ENCODE measurements at places on chromosomes 7 and 10.

DNA sequence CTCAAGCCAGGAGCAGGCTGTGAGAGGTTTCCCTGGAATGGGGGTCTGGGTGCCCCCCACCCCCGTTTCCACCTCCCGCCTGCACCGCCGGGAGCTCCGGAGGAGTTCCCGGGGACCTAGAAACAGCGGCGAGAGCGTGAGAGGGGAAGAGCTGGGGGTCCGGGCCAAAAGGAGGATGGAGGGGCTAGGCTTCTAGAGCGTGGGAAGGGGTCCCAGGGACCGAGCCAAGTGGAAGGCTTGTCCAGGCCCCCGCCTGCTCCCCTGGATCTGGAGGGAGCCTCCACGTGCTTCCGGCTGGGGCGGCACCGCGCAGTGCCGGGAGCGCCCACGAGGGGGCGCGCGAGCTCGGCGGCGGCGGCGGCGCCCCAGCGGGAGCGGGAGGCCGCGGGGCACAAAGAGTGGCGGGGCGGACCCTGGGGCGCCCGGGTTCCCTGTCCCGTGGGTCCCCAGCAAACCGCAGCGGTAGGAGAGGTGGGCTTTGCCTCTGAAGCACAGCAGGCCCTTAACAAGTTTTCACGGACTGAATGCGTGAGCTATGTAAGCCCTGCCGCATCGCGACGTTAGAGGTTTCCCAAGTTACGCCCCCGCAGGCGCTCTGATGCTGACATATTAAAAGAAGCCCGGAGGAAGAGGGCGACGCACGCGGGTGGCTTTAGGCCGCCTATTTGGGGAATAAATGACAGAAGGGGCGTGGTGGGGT is 104.4 kb upstream of the LRRC4 start:
- peak; percentile 14 for DNase-seq

DNA sequence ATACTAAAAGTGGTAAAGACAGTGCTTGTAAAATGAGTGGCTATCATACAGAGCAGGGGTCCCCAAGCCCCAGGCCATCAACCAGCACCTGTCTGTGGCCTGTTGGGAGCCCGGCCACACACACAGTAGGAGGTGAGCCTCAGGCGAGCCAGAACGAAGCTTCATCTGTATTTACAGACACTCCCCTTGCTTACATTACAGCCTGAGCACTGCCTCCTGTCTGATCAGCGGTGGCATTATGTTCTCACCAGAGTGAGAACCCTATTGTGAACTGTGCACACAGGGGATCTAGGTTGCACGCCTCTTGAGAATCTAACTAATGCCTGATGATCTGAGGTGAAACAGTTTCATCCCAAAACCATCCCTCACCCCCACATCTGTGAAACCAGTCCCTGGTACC is 58.7 kb downstream of the ITGA8 start:
- no peak for DNase-seq

- DNase-seq = no peak
Measured at GRCh38 chr10:121522831-121523230, 75.4 kb downstream of the FGFR2 start.

- DNase-seq = no peak
Measured at GRCh38 chr7:4203626-4204512, 478.2 kb upstream of the FOXK1 start.

Measured in fibroblast of the conjunctiva (primary cell).